ENCODE measurements at places on chromosomes 5 and 9. TPM values are rescaled to one million over a fixed set of nuclear protein-coding genes. Genes with fewer than 3 reads are reported as not detected.

The EQTN gene
- not detected for total RNA-seq

The C6 gene
- total RNA-seq: 0.16 TPM

The MLANA gene
- total RNA-seq: not detected

The MACROH2A1 gene
- 123 TPM for total RNA-seq

The CDKN2A gene
- total RNA-seq: 28.2 TPM

The ASPN gene
- total RNA-seq: 11.2 TPM

The ACOT12 gene
- 0.17 TPM for total RNA-seq

The AFAP1L1 gene
- 1.9 TPM for total RNA-seq

The RAB3C gene
- not detected for total RNA-seq

Data from bronchial smooth muscle cell (primary cell).